ENCODE measurements at places on chromosomes 1 and 21.
A peak's percentile ranks its signal among the peaks of the same experiment; 100 is the strongest.

- no peak for DNase-seq
Observed at GRCh38 chr1:243601720-243602119, 248.3 kb downstream of the AKT3 start.

DNA sequence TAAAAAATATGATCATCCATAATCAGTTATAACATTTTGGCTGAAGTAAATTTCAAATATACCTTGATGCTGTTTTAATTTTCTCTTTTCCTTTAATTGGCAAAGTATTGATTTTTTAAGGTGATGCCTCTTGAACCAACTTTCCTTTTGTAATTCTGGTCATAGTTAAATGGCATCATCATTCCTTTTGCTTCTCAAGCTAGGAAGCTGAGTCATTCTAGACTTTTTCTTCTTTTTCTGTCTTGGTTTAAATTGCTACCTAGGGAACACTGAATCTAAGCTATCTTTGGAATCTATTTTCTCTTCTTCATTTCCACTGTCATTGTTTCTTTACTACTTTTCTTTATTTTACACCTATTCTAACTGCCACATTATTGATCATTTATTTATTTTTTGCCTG is 162.7 kb downstream of the HMCN1 start:
- DNase-seq: no peak

DNA sequence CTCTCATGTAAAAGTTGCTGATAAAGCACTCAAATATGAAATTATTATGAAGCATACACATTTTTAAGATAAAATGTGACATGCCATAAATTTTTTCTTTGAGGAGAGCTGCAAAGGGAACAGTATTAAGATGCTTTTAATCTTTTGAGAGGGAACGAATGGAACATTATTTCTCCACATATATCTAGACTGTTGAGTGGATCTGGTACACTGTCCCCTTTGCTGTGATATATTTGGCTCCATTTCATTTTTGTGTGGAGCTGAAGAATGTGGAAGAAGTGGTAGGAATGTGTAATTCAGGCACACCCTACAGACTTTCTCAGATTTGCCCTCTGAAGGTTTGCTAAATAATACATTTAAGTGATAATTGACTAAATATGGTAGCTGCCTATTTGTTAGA is 31.7 kb downstream of the PGM1 start:
- no peak for DNase-seq

DNA sequence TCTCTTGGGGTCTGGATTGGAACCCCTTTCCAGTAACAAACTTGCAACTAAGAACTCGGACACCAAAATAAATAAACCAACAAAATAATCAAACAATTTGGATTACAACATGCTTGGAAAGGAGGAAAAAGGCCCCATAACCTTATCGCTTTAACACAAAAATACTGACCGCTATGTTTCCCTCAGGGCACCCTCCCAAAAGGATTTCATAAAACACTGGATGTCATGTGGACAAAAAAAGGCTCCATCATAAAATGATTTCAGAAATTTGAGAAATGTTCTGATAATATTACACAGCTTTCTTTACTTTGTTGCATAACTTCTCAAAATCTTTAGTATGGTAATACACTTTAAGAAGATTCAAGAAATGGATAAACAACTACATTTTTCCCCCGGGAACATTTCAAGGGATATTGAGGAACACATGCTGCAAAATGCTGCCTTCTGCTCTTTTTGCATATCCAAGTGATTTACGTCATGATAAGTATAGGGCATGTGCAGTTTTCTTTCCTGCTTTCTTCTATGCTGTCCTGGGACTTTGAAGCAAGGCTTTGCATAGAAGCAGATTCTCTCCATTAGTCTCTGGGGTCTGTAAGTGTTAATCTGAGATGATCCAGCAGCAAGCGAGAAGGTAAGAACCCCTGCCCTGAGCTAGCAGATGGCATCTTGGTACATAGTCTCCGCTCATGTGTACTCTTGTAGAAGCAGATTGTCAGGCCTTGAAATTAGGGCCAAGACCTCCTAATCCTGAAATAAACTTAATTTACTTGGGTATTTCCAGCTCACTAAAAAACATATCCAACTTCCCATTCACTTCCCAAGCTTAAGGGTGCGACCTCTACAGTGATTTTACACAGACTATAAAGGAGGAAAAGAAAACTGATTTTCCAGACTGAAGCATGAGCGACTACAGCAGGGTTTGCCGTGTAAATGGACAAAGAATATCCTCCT is 85.5 kb upstream of the KIAA0040 start:
- no peak for DNase-seq

- no peak for DNase-seq
Observed at GRCh38 chr1:43671193-43671592, 21.2 kb downstream of the KDM4A start.

- DNase-seq: peak; percentile 52
Observed at GRCh38 chr1:31714442-31715086, 10.7 kb upstream of the COL16A1 start.

GRCh38 chr1:232748910-232749368 is 56.3 kb upstream of the MAP10 start:
- DNase-seq: no peak

DNA sequence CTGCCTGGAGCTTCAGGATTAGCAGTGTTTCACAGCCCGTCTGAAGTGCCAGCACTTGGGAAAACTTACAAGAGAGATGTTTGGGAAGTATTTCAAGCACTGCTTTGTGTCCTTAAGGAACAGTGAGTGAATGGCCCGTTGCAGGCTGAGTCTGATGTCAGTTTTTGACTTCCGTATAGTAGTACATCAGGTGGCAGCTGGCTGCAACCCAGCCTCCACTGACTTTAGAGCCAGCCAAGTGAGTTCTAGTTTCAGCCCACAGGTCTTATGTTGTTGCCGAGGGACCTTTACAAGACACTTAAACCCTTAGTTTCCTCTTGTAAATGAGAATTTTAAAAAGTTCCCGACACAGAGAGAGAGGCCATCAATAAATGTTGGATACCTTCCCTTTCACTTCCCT is 35.0 kb downstream of the UCK2 start:
- no peak for DNase-seq

GRCh38 chr1:81802707-81803430 is 2.1 kb downstream of the ADGRL2 start:
- peak; percentile 53 for DNase-seq

GRCh38 chr1:111989531-111990025 is at the start of gene KCND3:
KCND3 (minus strand) TSS chr1:111989668.
- DNase-seq: no peak

GRCh38 chr1:16111771-16112595 is 38.5 kb upstream of the FAM131C start:
- DNase-seq: no peak

DNA sequence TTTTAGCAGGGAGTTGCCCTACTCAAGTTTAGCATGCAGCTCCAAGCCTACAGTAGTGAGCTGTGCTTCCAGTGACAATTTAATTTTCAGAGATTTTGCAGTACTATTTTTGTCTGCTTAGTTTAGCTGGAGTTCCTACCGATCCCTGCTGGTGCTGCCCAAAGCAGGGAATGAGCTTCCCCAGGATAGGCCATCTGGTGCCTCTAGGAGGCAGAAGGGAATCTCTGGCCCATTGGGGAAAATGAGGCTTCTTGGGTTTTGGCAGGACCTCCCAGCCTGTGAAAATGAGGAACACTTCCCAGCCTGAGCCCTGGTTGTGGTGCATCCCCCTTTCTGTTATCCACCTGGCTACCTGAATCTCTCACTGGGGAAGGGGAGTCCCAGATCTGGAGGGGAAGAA is 149.2 kb downstream of the RASAL2 start:
- no peak for DNase-seq
